CD4-positive, alpha-beta memory T cell (primary cell): ENCODE measurements at places on chromosomes 7 and 10. TPM values are rescaled to one million over a fixed set of nuclear protein-coding genes. Genes with fewer than 3 reads are reported as not detected.

INPP5F gene
- total RNA-seq: 10.9 TPM

DNA sequence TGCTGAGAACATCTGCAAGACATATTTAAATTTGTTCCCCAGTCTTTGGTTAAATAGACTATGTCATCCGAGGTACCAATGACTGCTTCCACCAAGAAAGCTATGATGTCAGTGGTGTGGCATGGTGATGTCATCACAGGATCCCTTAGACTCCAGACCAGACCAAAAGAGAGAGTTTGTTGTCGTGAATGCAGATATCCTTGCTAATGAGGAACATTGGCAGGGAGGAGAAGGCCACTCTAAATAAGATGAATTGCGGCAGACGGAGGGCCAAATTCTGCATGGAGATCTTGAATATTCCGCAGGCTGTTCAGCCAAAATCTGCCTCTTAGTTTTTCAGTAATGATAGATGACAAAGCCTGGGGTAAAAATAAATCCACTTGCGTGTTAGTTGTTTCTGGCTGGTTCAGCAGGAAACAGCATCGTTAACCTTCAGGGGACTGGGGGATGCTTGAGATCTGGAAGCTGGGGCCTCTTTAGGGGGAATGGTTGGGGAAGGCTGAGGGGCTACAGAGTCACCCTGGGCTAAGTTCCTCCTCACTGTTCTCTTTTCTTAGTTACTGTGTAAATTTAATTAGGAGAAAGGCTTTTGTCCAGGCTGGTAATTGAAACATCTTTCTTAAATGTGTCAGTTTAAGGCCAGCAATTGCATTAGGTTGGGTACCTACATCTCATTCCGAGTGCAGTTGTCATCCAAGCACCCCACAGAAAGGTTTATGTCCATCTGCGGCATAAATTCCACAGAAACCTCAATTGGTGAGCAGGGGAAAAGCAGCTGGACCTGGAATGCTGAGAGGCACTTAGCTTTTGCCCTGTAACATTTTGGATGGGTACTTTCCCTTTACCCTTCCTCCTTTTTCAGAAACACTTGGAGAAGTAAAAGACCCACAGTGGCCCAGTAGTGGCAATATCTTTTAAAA is 11.6 kb upstream of the CAMK1D start:
- no peaks in the 10 kb centered on the region for H3K27me3 ChIP-seq
- no peak for DNase-seq
- H3K4me3 ChIP-seq: no peak overlapping the region
- H3K4me1 ChIP-seq: peaks cover 12% of the 10 kb centered on the region
- H3K27ac ChIP-seq: no peak overlapping the region

DNA sequence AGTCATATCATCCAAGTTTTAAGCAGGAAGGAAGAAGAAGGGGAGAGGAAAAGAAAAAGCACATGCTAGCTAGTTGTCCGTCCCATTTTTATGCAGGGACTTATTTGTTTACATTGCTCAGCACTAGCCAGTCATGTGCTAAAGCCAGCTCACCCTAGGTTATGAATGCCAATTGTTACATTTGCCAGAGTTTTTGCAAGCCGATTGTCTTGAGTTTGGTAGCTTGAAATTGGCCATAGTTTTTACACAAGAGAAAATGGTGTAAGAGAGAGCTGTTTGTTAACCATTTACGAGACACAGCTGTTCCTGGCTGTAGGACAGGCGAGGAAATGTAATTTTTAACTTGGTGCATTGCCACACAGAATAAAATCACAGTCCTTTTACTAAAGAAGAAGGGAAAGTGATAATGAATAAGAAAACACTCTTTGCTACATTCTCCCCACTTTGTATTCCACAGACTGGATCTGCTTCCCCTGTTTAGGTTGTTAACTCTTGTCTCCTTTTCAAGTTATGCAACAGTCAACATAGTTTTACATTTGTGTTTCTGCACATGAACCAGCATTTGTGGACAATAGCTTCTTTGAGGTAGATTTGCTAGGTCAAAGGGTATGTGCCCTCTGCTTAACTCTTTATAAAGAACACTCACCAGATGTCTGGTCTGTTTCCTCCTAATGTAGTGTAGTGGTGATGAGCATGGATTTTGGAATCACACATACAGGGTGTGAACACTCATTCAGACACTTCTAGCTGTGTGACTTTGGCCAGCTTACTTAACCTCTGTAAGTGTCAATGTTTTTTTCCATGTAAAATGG is 357.2 kb downstream of the LRMDA start:
- H3K4me3 ChIP-seq: no peak overlapping the region
- no peaks in the 10 kb centered on the region for H3K36me3 ChIP-seq
- H3K4me1 ChIP-seq: no peaks in the 10 kb centered on the region
- H3K27ac ChIP-seq: no peak overlapping the region
- no peaks in the 10 kb centered on the region for H3K27me3 ChIP-seq

RFC2 gene
- 15.7 TPM for total RNA-seq

CUZD1 gene
- total RNA-seq: 4.1 TPM

NME8 gene
- not detected for total RNA-seq

GRCh38 chr10:45241865-45242520 is 73.4 kb downstream of the OR13A1 start:
- no peaks in the 10 kb centered on the region for H3K36me3 ChIP-seq
- H3K27ac ChIP-seq: no peak overlapping the region
- no peaks in the 10 kb centered on the region for H3K27me3 ChIP-seq

DNA sequence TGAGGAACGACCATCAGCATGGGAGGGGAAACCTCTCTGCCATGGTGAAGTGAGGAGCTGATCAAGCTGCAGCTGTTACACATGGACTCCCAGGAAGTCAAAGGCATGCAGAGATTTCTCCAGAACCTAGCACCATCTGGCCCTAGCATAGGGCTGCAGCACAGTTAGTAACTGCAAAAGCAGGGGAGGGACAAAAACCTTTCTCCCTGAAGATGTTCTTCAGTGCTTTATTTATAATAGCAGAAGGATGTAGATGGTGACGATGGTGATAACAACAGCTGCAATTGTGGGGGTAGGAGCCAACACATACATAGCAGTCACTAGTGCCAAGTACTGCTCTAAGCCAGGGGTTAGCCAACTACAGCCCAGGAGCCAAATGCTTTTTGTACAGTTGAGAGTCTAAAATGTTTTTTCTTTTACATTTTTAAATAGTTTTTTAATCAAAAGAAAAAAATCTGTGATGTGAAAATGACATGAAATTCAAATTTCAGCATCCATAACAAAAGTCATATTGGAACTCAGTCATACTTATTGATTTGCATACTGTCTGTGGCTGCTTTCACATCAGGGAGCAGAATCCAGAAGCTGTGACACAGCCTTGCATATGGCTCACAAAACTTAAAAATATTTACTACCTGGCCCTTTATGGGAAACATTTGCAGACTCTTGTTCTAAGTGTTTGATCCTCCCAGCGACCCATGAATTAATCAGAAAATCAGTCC is 299.5 kb downstream of the ELMO1 start:
- H3K4me3 ChIP-seq: no peak overlapping the region
- H3K27ac ChIP-seq: no peak overlapping the region
- H3K36me3 ChIP-seq: no peaks in the 10 kb centered on the region
- no peaks in the 10 kb centered on the region for H3K27me3 ChIP-seq
- no peak for DNase-seq
- H3K4me1 ChIP-seq: no peaks in the 10 kb centered on the region

AKR1C4 gene
- not detected for total RNA-seq

DNA sequence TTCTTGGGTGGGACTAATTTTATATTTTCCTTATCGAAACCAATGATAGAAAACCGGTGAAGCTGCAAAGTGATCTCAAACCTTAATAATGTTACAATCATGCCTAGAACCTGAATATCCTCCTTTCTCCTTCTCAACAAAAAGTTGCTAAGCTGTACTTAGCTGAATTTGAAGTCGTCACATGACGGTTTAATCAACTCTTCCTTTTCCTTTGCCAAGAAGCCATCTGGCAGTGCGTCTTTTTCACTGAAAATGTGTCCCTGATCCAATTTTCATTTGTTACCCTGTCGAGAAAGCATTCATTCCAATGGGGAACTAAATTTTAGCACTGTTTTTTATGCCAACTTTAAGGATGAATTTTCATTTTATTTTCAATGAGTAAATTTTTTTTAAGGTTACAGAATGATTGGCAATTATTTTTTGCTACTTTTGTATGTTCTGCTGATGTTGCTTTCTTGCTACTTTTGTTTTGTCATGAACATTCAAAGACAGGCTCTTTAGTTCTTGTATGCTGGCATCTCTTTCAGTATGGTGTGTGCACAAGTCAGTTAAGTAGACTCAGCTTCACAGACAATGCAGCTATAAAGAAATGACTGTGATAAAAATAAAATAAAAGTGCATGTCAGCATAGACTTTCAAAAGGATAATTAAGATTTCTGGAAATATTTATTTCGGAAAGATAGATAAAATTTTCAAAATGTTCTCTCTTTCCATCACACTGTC is 980.0 kb downstream of the DNAJB9 start:
- no peaks in the 10 kb centered on the region for H3K27me3 ChIP-seq
- no peaks in the 10 kb centered on the region for H3K36me3 ChIP-seq

GRCh38 chr7:4689668-4690067 is 7.6 kb downstream of the FOXK1 start:
- no peak overlapping the region for H3K4me3 ChIP-seq
- no peak overlapping the region for H3K27ac ChIP-seq
- H3K36me3 ChIP-seq: no peaks in the 10 kb centered on the region
- H3K4me1 ChIP-seq: peaks cover 76% of the 10 kb centered on the region
- no peaks in the 10 kb centered on the region for H3K27me3 ChIP-seq

IDI2 gene
- total RNA-seq: not detected

DNA sequence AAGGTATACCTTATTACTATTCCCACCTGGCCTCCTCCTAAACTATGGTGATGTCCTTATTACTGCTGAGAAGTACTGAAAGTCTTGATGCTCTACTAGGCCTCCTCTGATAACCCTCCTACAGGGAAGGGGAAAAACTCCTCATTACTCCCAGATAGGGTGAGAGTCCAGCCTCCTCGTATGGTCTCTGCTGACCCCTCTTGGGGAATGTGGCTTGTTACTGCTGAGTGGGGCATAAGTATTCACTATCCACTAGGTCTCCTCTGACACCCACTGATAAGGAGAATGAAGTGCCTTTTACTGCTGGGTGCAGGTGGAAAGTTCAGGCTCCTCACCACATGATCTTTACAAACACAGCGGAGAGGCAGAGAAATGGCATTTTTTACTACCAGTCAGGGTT is 222.9 kb downstream of the CHRM2 start:
- no peak overlapping the region for H3K4me3 ChIP-seq
- DNase-seq: no peak
- no peaks in the 10 kb centered on the region for H3K27me3 ChIP-seq
- H3K36me3 ChIP-seq: no peaks in the 10 kb centered on the region
- H3K27ac ChIP-seq: no peak overlapping the region
- H3K4me1 ChIP-seq: no peaks in the 10 kb centered on the region

GRCh38 chr10:18647945-18648344 is 3.4 kb downstream of the NSUN6 start:
- no peak overlapping the region for H3K4me3 ChIP-seq
- no peak for DNase-seq
- no peak overlapping the region for H3K27ac ChIP-seq
- H3K36me3 ChIP-seq: no peaks in the 10 kb centered on the region

- H3K27me3 ChIP-seq: no peaks in the 10 kb centered on the region
- H3K4me1 ChIP-seq: no peaks in the 10 kb centered on the region
- no peak overlapping the region for H3K4me3 ChIP-seq
- H3K36me3 ChIP-seq: peaks cover 7% of the 10 kb centered on the region
- H3K27ac ChIP-seq: no peak overlapping the region
Measured at GRCh38 chr10:133419211-133419950, 5.0 kb downstream of the SPRN start.

GRCh38 chr7:92603089-92603445 is 12.9 kb upstream of the FAM133B start:
- H3K4me1 ChIP-seq: no peaks in the 10 kb centered on the region
- H3K36me3 ChIP-seq: no peaks in the 10 kb centered on the region
- H3K27me3 ChIP-seq: no peaks in the 10 kb centered on the region
- no peak for DNase-seq

PRKG1 gene
- total RNA-seq: 0.20 TPM

DNA sequence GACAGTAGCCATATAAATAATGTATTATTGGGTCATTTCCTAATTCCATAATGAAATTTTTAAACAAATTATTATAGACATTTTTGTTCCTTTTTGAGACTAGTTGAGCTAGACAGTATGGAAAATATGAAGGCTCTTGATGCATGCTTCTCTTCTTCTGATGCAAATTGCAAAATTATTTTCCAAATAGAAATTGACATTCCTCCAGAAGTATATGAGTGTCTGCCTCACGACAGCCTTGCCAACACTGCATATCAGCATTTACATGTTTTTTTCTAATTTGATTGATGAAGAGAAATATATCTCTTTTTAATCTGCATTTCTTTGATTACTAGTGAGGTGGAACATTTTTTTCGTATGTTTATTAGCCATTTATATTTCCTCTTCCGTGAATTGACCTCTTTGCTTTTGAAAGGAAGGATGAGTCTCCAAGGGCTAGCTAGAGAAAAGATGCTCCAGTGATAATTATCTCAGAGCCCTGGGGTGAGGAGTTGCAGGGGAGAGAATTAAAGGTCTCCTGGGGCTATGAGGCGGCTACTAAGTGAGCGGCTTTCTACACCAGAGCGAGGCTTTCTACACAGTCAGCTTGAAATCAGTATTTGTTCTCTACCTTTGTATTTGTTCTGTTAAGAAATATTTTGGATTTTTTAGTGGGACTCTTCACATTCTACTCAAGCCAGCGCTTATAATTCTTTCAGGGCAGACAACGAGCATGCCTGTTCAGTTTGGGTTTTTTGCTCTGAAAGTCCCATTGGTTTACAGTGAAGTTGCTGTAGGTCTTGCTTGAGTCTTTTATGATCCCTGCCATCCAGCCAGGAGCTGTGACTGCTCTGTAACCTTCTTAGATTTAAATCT is 712.2 kb upstream of the GALNT17 start:
- H3K4me1 ChIP-seq: no peaks in the 10 kb centered on the region
- H3K4me3 ChIP-seq: no peak overlapping the region
- H3K27ac ChIP-seq: no peak overlapping the region
- H3K36me3 ChIP-seq: no peaks in the 10 kb centered on the region
